A549 treated with CORT108297 at 1 μM for 4 hours (cell line): ENCODE measurements at places on chromosomes 4 and X. TPM values are rescaled to one million over a fixed set of nuclear protein-coding genes. Genes with fewer than 3 reads are reported as not detected.

The TMSB15B gene
- 5.0 to 6.3 TPM (median 5.8 TPM) in 5 replicates for total RNA-seq

The HERC5 gene
- 3.6 to 4.7 TPM (median 4.3 TPM) in 5 replicates for total RNA-seq

The COL4A6 gene
- 14.1 to 17.4 TPM (median 16.2 TPM) in 5 replicates for total RNA-seq

The TMEM164 gene
- total RNA-seq, result 46.9 to 59.2 TPM (median 50.8 TPM) in 5 replicates

The CYLC1 gene
- not detected in 5 replicates for total RNA-seq

The RNF150 gene
- total RNA-seq, result 0.27 to 0.51 TPM (median 0.39 TPM) in 5 replicates

The USP51 gene
- 0.34 to 0.57 TPM (median 0.48 TPM) in 5 replicates for total RNA-seq
